Activated CD8-positive, alpha-beta memory T cell treated with anti-CD3 and anti-CD28 coated beads for 48 hours (primary cell): ENCODE measurements at places on chromosomes 5 and 9.

DNA sequence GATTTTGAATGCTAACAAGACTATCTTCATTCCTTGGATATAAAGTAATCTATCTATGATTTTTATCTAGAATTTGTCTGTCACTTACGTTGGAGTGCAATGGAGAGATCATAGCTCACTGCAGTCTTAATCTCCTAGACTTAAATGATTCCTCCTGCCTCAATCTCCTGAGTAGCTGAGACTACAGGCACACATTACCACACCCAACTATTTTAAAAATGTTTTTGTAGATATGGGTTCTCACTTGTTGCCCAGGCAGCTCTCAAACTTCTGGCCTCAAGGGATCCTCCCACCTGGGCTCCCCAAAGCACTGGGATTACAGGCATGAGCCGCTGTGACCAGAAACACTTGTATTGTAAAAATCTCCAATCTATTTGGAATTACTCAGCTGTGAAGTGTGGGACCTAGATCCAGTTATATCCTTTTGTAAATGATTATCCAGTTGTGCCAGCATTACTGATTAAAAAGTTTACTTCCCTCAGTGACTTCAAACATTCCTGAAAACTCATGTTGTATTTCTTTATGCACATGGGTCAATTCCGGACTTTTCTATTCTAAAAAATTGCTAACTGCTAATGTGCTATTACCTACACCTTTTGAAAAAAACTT, 1793.8 kb upstream of the WWC1 start:
- DNase-seq: no peak

- no peak for DNase-seq
Observed at GRCh38 chr5:14838396-14839319, 32.9 kb downstream of the ANKH start.

- peak; percentile 42 for DNase-seq
Observed at GRCh38 chr9:136544548-136544963, 1.3 kb downstream of the NOTCH1 start.

GRCh38 chr9:105007143-105007542, 79.2 kb upstream of the ABCA1 start:
- DNase-seq: no peak

- DNase-seq: no peak
Observed at GRCh38 chr5:124227914-124228313, 518.5 kb downstream of the ZNF608 start.

- no peak for DNase-seq
Observed at GRCh38 chr5:43833961-43834360, 231.0 kb downstream of the NNT start.
